ENCODE measurements at places on chromosomes 3 and 15.
A peak's percentile ranks its signal among the peaks of the same experiment; 100 is the strongest.

- no peak for DNase-seq
Observed at GRCh38 chr3:15204005-15204404, 2.0 kb upstream of the CAPN7 start.

- no peak for DNase-seq
Observed at GRCh38 chr3:145055375-145056076, 1083.9 kb downstream of the DIPK2A start.

DNA sequence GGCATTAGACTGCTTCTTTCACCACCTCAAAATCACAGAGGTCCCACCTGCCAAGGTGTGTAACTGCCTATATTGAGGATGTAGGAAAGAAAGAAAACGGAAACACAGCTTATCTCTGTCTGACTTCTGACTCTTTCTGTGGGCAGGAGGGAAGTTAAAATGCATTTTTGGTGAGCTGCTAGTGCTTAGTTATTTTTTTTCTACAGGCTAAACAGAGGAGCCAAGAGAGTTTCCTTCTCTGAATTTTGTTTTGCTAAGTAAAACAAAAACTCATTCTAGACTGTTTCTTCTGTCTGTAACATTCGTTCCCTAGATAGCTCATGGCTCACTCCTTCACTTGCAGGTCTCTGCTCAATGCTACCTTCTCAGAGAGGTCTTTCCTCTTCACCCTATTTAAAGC, 18.8 kb upstream of the AMOTL2 start:
- DNase-seq = no peak

- DNase-seq = no peak
Observed at GRCh38 chr15:41839781-41840491, 1.3 kb downstream of the PLA2G4B start.

- DNase-seq = no peak
Observed at GRCh38 chr3:49434731-49435130, 5.6 kb upstream of the NICN1 start.

DNA sequence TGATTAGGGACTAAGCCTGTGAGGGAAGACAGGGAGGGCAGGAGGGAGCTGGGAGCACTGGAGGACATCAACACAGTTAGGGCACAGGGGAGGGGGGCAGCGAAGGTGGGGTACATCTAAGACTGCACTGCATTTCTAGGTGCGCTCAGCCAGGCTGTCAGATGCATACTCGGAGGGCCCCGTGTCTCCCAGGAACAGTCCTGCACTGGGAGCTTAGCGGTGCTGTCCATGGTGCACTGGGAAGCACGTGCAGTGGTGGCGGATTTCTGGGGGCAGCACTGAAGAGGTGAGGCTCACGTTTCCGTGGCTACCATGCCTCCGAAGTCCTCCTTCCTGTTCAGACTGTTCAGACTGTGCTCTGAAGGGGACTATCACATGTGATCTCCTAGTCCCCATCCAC, 54.4 kb downstream of the ROPN1B start:
- no peak for DNase-seq

GRCh38 chr3:131597816-131598215, 95.0 kb upstream of the MRPL3 start:
- no peak for DNase-seq

DNA sequence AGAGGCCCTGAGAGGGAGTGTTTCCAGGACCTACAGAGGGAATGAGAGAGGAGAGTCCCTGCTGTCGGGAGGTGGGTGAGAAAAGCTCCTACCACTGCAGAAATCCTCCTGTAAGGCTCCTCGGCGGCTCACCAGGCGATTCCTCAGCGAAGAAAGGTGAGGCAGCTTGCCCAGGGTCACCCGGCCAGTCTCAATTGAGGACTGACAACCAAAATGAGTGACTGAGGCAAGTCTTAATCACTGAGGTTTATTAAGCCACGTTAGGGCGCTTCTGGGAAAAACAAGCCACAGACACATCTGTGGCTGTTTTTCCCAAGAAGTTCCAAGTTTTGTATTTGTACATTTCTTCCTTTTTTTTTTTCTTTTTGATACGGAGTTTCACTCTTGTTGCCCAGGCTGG, 48.5 kb downstream of the ZDHHC19 start:
- no peak for DNase-seq

DNA sequence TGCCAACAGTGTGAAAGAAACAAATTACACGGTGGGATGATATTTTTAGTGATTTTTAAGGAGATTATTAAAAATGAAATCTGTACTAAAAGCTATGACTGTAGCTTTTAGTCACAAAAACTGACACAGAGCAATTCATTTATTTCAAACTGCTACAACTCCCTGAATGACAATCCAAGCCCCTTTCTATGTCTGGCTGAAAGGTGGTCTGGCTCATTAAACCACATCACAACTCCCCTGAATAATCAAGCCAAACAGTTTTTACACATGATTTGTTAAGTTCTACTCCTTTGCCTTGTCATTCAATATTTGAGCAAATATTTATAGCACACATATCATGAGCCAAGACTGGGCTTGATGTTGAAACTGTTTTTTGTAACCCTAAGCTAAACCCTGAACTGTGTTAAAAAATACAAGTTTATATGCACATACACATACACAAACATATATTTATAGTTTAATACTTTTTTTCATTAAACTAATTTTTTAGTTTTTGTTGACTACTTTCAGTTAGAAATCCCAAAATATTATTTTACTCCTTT, 125.5 kb downstream of the RBMS3 start:
- DNase-seq = no peak

DNA sequence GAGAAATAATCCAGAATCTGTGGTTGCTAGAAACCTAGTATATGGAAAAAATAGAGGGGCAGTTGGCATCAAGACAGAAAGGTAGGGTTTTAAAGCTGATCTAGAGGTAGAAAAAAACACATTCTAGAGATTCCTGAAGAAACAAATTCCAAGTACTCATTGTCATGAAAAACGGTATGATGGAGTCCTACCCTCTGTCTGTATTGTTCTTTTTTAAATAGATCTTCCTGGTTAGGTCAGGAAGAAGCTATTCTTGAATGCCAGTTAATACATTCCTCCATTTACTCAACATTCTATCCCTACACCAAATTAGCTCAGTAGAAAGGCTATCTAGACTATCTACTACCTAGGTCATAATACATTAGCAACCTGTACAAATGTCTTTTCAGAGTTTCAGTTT, 364.7 kb downstream of the FHIT start:
- DNase-seq = no peak

- no peak for DNase-seq
Observed at GRCh38 chr3:190384309-190384756, 3.6 kb upstream of the CLDN16 start.

- no peak for DNase-seq
Observed at GRCh38 chr3:122105626-122106025, 50.5 kb downstream of the CD86 start.

GRCh38 chr3:23162934-23163333, 40.2 kb upstream of the UBE2E2 start:
- DNase-seq = no peak

- no peak for DNase-seq
Observed at GRCh38 chr3:23804441-23805209, 1.1 kb upstream of the UBE2E1 start.

GRCh38 chr3:124274051-124274450, 282.1 kb upstream of the ROPN1 start:
- DNase-seq = no peak

DNA sequence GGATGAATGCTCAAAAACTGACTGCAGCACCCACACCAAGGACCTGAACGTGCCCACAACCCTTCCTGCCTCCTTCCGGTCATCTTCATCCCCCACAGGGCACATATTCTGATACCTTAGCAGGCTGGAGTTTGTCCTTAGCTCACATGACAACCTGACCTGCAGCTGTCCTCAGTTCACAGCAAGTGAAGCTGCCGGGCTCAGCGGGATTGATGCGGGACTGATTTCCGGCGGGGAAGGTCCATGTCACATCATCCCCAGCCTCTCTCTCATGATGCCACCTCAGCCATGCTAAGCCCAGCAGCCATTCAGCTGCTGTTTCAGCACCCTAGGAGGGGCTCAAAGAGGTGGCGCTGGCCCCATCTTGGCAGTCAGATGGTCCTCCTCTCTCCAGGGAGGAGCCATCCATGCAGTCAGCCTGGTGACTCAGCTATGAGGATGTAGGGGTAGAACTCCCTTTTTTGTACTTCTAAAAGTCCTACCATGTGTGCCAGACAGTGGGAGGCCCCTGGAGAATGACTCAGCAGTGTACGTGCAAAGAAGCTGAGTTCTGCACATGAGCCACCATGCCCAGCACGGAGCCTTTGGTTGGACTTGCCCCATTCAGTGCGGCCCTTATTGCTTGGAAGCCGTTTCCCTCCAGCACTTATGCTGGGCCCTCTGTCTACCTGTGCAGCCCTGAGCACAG, 9.5 kb downstream of the CA12 start:
- no peak for DNase-seq

GRCh38 chr15:100340721-100341238, 995 bp downstream of the ADAMTS17 start:
- no peak for DNase-seq

DNA sequence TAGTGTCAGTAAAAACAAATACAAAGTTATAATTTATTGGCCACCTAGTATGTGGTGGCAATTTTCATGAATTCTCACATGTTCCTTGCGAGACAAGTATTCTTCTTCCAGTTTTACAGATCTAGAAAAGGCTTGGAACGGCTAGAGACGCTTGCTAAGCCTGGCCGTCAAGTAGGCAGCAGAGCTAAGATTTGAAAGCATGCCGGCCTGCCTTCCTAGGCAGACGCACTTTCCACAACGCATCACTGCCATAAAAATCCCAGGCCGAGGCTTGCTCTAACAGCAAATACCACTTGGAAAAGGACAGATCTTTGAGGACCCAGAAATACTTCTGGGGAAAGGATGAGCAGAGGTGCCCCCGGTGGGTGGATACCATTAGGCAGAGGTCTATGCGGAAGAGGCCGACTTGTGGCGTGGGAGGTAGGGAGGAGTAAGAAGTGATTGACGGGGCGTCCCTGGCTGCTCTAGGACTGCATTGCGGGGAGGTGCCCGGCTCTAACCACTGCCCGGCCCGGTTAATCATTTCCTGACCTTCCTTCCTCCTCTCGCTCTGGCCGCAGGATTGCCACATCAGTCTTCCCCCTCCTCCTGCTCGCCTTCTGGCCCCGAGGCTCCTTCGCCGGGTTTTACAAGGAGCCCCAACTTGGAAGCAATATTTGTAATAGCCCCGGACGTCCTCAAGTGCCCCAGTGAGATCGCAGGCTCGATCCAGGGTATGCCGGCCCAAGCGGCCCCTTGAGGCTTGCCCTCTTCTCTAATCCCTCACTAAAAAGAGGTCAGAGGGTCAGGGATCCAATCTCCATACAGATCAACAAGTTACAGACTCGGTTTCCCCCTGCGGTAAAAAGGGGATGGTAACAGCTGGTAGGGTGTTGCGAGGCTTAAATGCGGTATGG, 1.3 kb upstream of the USP3 start:
- peak; percentile 67 for DNase-seq
